Left kidney (tissue), 8 donors: ENCODE measurements at places on chromosomes 11 and 22.

GRCh38 chr11:78170413-78170812, 18.0 kb downstream of the KCTD21 start:
- DNase-seq: no peak

DNA sequence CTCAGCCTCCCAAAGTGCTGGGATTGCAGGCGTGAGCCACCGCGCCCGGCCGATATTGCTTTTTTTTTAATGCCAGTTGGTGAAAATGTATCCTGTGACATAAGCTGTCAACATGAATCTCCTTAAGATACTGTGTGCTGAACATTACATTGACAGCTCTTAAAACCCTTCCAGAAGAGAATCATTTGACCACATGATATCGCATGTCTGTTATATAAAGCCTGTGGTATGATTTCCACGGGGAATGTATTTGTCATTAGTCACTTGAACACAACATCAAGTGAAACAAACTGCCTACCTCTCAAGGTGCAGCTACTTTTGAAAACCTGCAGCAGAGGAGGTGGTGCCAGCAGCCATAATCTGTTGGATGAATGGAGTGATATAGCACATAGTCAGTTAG, 67.0 kb downstream of the BCL2L13 start:
- DNase-seq: no peak

DNA sequence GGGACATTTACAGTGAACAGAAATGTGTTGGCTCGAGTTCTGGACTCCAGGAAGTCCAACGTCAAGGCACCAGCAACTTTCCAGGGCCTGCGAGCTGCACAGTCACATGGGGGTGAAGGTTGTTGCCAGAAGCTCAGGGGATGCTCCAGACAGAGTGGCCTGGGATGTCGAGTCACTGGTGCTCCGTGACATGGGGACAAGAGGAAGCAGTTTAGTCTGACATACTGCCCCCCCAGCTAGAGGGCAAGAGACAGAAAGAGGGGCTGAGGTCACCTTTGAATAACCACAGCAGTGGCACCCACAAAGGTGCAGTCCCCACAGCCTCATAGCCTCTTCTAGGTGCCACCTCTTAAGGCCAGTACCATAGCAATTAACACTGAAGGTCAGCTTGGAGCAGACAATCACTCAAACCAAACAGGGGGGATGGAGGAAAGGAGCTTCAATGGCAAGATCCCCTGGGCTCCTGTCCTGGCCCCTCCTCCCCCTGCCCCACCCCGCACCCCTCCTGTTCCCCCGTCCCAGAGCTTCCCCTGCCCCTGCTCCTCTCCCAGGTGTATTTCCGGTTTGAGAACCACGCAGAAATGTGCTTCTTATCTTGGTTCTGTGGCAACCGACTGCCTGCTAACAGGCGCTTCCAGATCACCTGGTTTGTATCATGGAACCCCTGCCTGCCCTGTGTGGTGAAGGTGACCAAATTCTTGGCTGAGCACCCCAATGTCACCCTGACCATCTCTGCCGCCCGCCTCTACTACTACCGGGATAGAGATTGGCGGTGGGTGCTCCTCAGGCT, 3.8 kb downstream of the APOBEC3D start:
- no peak for DNase-seq

DNA sequence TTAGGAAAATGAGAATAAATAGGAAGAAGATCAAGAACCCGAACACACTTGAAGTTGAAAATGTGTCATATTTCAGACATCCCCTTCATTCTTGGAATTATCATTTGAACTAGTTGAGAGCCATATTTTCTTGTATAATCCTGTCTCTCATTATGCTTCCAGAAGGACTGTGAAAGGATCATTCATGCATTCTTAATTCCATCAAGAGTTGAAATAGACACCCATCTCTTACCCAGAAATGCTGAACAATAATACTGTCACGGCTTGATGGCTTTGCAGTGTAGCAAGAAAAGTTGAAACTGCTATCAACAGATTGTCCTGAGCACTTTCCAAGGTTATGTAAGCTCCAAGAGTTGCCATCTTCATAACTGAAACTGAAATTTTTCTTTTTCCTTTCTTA, 79.7 kb downstream of the ARHGAP42 start:
- no peak for DNase-seq

- DNase-seq: no peak
Measured at GRCh38 chr11:13003736-13004493, 5.2 kb upstream of the RASSF10 start.

DNA sequence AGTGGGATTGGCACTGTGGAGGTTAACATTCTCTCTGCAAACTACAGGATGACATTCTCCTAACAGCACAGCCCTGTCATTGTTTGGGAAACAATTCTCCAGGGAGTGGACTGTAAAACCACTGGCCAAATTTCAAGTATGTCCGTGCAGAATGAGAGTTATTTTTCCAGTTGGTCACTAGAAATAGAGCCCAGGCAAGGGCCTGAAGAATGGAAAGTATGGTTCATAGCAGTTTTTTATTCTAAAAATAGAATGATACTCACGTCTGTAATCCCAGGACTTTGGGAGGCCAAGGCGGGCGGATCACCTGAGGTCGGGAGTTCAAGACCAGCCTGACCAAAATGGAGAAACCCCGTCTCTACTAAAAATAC, 39.0 kb upstream of the CD44 start:
- DNase-seq: peak; percentile 25

DNA sequence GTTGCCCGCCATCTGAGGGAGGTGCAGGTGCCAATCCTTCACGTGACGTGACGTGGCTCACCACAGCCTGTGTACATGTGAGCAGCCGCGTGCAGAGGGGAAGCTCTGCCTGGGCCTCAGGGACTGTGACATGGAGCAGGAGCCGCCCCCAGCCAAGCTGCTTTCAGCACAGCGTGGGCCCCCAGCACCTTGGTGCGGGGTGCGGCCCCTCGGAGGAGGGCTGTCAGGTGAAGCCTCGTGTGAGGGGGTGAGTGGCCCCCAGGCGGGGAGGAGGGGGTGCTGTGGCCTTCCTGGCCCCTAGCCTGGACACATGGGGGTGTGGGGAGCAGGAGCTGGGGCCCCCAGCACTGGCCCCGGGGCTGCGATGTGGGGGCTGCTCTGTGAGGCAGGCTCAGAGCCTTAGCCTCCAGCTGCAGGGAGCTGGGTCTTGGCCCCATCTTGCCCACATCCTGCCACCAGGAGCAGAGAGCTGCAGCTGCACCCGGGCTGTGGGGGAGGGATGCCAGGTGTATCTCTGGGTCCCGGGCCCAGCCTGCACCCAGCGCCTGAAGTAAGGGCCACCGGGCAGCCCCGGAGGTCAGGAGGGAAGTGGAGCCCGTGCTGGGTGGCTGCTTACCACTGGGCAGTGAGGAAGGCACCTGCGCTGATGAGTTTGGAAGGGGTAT, at the start of gene ADORA2A:
TSS of gene ADORA2A (plus strand) at position 100 of the 665 bp plus-strand sequence. CDS start 5,806 bp downstream, outside the sequence.
- no peak for DNase-seq

DNA sequence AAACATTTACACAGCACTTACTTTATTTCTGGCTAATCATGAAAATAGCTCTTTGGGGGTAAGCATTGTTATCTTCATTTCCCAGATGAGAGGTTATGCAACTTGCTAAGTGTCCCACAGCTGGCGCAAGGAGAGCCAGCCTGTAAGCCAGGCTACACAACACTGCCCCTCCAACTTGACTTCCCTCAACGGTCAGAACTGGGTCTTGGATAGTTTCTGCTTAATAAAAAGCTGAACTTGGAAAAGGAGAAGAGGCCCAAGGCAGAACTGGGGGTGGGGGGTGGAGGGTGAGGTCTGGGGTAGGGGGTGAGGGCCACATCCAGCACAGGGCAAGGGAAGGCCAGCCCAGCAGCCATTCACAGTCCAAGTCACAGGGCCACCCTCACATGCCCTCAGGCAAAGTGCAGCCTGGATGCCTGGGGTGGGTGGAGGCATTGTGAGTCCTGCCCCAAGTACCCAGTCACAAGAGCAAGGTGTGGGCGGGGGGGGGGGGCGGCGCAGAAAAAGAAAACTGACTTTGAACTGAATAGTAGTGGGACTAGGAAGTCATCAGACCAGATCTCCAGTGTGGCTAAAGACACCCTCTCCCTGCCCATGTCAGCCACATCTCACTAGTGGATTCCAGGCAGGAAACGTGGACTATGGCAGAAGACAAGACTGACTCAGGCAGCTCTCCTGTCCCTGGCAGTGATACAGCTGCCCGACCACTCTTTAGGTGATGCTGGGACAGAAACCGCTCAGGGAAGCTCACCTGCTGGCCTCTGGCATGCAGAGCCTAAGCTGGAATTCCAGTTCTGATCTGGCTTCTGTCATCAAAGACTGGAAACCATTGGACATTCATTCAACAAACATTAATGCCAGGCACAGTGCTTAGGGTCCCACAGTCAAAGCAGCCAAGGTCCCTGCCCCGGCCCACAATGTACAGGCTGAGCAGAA, 52.4 kb downstream of the PACSIN2 start:
- DNase-seq: no peak

- DNase-seq: no peak
Measured at GRCh38 chr11:100827934-100828661, 141.0 kb downstream of the ARHGAP42 start.

GRCh38 chr11:66115638-66116301, 45.7 kb downstream of the PACS1 start:
- no peak for DNase-seq

DNA sequence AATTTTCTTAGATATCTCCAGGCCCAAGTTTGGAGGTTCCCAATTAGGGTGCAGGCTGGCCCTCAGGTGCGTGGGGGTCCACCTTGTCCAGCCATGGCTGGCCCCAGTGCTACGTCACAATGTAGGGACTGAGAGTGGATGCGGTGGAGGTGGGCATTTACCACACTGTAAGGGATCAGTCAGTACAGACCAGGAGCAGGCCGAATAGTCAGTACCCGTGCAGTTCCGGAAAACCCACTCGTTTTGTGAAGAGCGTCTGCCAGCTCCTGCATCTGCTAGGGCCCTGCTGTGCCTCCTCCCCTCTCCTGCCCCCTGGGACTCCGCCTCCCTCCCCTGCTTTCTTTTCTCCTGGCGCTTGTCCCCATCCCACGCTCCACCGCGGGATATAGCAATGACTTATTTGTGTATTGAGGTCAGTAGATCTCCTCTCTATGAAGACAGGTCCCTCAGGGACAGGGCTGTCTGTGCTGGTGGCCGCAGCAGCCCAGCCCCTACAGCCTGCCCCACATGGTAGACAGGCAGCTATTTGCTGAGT, 50.4 kb upstream of the SEPTIN5 start:
- peak; percentile 53 for DNase-seq

GRCh38 chr11:37951996-37952395, 1354.0 kb upstream of the RAG2 start:
- no peak for DNase-seq
